Hepatocyte (in vitro differentiated cells): ENCODE measurements at places on chromosomes 3 and 15. TPM values are rescaled to one million over a fixed set of nuclear protein-coding genes. Genes with fewer than 3 reads are reported as not detected.

The GPD1L gene
- 6.8 and 7.5 TPM in 2 replicates for polyA plus RNA-seq

The NKIRAS1 gene
- polyA plus RNA-seq, result 14.8 and 16.9 TPM in 2 replicates

The CDCP1 gene
- polyA plus RNA-seq, result 4.8 and 5.3 TPM in 2 replicates

DNA sequence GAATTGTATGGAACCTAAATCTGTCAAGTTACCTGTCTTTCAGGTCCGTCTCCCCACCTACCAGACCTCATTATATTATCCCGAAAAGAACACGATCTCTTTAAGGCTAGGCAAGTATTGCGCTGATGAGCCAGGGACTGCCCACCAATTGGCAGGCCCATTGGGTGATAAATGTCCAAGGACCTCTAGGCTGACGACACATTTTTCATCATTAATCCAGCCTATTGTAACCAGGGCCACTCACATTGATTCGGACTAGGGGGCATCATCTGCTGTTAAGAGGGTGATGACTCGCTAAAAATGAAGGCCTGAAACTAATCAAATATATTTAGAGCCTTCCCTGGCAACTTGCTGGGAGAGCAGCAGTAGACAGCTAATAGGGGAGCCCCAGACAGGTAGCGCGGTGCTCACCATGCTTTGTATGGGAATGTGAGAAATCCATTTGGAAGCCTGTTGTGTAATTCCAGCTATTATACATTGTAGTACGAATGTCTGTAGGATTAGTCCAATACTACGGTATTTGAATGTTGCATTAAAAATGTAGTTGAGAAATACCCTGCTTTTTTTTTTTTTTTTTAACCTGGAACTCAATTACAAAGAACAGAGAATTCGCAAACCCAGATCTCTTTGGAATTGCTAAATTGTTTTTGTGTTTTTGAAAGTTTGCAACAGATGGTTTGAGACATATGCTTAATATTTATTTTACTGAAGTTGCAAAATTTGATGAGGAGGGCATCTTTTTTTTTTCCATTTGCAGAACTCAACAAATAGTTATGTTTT lies 156.1 kb downstream of the ROBO2 start:
- no peak for DNase-seq

- DNase-seq, result no peak
Measured at GRCh38 chr15:75554717-75555116, 24.4 kb downstream of the PTPN9 start.
